ENCODE measurements at places on chromosomes 12 and 14.

DNA sequence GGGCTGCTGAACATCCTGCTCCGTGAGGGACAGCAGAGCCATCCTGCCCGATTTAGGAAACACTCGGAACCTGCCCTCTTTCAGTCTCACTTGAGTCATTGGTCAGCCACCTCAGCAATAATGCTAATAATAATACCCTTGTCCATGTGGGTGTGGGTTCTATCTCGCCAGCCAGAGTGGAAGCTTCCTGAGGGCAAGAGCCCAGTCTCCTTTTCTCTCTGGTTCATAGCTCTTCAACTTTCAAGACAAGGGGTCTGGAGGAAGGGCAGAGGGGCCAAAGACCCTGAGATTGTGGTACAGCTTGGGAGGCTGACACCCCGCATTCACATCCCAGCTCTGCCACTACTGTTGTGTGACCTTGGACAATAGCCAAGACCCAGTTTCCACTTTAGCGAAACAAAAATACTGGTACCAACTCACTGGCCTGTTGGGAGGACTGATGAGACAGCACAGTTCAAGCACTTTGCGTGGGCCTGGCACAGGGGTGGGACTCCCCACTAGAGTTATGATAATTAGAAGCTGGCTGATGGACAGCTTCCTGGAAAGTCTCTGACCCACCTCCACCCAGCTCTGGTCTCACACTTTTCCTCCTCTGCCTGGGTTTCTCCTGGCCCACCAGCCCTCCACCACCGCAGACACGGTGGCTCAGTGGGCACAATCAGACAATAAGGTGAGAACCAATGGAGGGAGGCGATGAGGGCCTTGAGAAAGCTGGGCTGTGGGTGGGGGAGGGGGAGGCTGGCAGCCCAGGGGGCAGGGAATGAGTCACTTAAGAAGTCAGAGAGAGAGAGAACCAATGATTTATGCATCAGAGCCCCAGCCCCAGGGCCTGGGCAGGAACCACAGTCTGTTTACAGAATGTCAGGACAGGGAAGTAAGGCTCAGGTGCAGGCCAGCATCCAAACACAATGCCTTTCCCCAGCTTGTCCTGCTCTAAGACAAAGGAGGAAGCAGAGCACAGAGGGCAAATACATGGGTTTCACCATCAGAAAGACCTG is 9.6 kb downstream of the FAIM2 start:
- DNase-seq, result no peak

DNA sequence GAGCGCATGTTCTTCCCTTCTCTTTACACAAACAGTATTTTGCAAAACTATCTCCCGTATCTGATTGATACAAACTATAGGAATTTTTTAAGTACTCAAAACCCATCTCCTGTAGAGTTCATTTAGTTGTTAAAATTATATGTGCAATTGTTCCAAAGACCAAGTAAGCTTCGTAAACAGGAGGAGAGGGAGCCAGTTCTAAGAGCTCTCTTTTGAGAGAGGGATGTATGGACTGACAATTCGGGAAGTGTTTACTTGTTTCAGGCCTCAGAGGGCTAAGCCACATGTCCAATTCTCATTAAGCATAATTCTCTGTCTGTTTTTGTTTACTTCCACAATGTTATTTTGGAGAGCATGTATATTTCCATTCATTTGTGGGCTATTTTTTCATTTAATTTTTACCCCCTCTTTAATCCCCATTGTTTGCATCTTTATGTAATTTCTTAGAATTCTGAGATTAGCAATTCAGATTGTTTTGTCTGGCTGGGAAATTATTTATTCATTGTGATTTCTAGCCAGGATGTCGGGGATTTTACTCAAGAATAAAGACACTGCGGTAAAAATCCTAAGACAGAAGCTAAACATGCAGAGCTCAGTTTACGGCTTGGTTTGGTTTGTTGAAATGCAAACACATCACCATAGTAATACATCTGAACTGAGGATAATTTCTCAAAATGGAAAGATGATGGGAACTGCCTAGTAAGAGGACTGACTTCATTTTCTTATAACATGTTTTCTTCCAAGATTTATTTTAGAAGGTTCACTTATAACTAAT is 126.8 kb downstream of the KCNK10 start:
- no peak for DNase-seq

GRCh38 chr12:31951939-31952338 is 7.3 kb upstream of the RESF1 start:
- DNase-seq, result no peak

DNA sequence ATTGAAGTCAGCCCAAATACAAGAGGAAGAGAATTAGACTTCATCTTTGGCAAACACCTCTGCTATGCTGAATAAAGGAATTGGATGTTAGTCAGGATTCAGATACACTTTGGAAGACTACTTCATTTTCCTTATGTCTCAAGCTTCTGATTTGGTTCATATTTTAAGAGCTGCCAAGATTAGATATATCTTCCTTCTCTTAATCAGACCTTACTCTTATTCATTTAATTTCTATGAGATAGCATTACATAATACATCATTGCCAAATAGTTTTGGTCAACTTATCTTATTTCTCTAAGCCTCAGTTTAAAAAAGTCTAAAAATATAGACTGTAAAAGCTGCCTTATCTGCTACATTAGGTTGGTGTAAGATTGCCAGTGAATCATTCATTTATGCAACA is 330.6 kb upstream of the NAV3 start:
- DNase-seq, result no peak

DNA sequence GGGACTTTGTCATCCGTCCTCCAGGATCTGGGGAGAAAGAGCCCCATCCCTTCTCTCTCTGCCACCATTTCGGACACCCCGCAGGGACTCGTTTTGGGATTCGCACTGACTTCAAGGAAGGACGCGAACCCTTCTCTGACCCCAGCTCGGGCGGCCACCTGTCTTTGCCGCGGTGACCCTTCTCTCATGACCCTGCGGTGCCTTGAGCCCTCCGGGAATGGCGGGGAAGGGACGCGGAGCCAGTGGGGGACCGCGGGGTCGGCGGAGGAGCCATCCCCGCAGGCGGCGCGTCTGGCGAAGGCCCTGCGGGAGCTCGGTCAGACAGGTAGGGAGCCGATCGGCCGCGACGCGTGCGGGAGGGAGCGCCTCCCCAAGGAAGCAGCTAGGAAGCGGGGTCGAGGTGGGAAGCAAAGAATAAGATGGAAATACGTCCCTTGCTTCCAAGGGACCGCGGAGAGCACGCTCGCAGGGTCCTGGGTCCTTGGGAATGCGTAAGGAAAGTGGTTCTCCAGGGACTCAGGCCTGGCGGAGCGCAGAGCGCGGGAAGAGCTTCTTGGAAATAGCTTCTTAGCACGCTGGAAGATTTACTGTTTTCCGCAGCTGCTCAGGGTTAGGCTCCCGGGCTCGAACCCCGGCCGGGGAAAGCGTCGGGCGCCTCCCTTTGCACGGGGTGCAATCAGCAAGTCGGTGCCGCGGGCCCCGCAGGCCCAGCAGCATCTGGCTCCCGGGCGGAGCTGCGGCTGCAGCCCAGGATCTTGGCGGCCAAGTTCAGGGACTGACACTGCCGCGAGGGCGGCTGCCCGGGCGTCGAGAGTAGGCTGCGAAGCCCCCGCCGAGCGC is 457 bp downstream of the SOCS2 start:
- no peak for DNase-seq

Measured in putamen (tissue), 1 donor.